ENCODE measurements at places on chromosomes 13 and 19.

- no peak for DNase-seq
These were observed 95.5 kb downstream of the NHLRC3 start for GRCh38 chr13:39133781-39134180.

DNA sequence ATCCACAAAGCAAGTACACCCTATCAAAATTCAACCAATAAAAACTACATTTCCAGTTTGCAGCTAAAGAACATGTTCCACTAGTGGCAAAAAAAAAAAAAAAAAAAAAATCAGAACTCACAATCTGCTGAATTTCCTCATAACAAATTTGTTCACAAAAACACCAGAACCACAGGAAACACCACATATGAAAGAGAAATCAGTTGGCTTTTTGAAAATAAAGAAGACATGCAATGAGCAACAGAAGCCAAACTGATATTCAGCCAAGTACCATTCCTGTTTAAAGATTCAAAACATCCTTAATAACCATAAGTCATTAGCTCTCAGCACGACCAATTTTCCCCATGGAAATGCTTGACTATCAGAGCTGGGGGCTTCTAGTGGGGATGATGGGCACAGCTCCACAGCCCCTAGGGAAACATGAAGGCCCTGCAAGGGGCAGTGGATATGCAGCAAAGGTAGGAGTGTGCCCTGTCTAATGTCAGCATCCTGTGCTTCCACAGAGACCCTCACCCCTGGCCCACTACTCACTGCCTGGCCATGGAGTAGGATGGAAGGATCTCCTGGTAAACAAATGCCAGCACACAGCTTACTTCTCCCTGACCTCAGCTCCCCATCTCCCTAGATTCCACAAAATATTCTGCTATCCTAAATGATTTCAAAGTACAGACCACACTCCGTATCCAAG is 74.0 kb upstream of the DOCK9 start:
- no peak for DNase-seq

DNA sequence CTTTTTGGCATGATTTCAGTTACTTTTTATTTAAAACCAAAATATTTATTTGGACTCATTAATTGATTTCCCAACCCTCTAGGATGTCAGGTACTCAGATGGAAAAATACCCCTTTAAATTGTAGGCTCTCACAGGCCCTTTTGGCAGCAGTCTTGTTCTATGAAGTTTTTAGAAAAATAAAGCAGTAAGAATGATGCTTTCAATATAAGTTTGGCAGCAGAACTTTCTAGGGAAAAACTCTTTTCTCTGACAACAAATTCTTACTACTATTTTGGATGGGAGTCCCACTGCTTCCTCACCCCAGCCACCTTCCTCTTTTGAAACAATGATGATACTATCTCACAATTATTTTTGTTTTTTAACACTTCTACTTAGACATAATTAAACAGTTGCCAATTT is 581.6 kb upstream of the SGCG start:
- DNase-seq, result no peak

DNA sequence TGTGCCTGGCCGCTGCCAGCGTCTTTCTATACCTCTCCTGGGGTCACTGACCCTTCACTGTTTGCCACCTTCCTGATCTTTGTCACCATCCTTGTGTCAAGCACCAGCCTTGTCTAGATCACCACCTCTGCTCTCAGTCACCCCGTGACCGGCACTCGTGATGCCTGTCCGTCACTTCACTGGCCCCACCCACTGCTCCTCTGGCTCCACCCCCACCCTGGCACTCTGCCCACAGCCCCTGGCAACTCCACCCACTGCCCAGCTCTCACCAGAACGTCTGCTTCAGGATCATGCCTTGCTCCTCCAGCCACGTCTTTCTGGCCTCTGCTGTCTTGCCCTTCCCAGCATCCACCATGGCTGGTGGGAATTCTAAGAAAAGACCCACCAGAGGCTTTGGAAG is 24.8 kb upstream of the PLA2G4C start:
- no peak for DNase-seq

GRCh38 chr13:20350819-20351218 is 118.7 kb upstream of the GJB6 start:
- DNase-seq, result no peak

DNA sequence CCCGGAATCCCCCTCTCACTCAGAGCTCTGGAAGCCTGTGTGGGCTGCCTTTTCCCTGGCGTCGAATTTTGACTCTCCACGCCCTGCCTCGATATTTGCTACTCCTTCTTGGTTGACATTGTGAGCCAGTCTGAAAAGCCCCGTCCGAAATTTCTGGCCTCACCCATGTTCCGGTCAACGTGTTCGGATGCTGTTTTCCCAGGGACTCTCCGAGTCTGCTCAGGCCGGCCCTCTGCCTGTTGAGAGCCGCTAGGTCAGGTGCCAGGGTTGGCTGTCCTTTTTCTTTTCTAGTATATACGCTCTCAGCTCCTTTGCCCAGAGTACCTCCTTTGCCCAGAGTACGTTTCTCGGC is 6.8 kb upstream of the DGKH start:
- no peak for DNase-seq

DNA sequence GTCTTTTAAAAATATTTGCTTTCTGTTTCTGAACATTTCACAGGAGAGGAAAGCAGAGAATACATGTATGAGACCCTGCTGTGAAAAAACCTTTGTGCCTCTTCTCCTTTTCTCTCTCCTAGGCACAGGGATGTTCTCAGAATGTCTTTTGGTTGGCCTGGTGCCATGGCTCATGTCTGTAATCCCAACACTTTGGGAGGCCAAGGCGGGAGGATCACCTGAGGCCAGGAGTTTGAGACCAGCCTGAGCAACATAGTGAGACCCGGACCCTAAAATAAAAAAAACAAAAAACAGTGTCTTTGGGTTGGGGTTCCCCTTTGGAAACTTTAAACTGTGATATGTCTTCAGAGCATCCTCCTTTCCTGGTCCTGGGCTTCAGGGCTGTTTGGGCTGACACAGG is 1.5 kb downstream of the ZNF627 start:
- DNase-seq, result no peak

All from DMS 273 treated with DMSO at 0.1 percent for 48 hours (cell line).